ENCODE measurements at places on chromosomes 11 and 22. TPM values are rescaled to one million over a fixed set of nuclear protein-coding genes. Genes with fewer than 3 reads are reported as not detected.

GRCh38 chr22:31836010-31836409 lies 82.2 kb downstream of the DEPDC5 start:
- no peak for DNase-seq

- no peak for DNase-seq
Measured at GRCh38 chr11:73137262-73137943, 4.7 kb downstream of the FCHSD2 start.

- no peak for DNase-seq
Measured at GRCh38 chr22:36816339-36816635, 548 bp downstream of the PVALB start.

DNA sequence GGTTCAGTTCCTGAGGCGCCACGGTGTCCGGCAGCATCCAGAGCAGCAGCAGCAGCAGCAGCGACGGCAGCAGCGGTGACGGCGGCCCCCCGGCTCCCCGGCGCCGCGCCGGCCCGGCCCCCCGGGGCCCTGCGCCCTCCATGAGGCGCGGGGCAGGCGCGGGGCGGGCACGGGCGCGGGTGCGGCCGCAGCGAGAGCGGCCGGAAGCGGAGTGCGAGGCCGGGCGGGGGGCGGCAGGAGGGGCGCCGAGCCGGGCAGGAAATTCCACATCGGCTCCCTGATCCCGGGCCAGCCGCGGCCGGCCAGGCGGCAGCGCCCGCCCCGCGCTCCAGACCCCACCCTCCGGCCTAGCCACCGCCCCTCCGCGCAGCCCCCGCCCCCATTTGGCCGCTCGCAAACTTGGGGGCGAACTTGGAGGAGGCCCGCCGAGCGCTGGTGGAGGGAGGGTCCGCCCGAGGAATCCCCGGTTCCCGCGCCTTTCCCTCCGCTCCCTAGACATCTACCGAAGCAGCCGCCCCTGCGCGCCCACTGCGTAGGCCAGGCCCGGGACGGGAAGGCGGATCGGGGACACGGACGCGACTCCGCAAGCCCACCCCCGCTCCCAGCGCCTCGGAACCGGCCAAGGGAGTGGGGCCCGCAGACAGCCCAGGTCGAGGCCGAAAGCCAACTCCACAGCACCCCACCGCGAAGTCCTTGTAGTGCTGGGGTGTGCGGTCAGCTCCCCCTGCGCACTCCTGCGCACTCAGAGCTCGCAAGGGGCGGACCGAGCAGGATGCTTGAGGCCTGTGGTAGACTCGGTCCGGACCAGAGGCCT lies at the start of gene SCARF2:
Gene SCARF2 (minus strand): TSS at position 213 of the 814 bp plus-strand sequence. CDS start 71 bp downstream, at position 142.
- DNase-seq, result peak; percentile 77

Gene FAM83F
- total RNA-seq, result 0.84 TPM

DNA sequence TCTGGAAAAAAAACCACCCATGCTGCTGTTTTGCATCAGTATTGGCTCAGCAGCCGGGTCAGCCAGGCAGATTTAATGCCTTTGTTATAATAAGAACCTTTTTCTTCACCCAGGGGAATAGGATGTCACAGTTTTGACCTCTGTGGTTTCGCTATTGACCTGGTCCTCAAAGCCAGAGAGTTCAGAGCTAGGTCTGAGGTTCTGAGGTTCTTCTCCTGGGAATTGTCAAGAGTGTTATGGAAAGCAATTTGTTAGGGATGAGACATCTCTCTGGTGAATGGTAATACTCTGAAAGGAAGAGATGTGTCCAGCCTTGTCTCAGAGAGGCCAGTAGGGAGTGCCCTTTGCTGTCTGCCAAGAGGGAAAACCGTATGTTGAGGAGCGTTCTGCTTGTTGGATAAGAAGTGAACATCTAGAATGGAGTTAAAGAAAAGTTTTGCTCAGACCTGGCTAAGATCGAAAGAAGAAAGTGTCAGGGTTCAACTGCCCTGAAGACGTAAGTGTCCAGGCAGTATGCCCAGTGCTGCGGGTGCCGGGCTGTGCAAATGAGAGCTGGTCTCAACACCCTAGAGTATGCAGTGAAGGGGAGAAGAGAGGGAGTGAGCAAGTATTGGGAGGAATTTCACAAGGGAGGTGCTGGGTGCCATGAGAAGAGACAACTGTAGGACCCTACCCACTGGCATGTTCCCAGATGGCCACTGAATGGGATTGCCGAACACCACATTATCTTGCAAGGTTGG lies 150.9 kb upstream of the TTC12 start:
- no peak for DNase-seq

- DNase-seq, result peak; percentile 84
Measured at GRCh38 chr11:12269104-12269441, 108.3 kb upstream of the PARVA start.

Gene AMPD3
- total RNA-seq, result 7.8 TPM
